Sciatic nerve (tissue), 2 donors: ENCODE measurements at places on chromosomes 4 and X.
A peak's percentile ranks its signal among the peaks of the same experiment; 100 is the strongest.

DNA sequence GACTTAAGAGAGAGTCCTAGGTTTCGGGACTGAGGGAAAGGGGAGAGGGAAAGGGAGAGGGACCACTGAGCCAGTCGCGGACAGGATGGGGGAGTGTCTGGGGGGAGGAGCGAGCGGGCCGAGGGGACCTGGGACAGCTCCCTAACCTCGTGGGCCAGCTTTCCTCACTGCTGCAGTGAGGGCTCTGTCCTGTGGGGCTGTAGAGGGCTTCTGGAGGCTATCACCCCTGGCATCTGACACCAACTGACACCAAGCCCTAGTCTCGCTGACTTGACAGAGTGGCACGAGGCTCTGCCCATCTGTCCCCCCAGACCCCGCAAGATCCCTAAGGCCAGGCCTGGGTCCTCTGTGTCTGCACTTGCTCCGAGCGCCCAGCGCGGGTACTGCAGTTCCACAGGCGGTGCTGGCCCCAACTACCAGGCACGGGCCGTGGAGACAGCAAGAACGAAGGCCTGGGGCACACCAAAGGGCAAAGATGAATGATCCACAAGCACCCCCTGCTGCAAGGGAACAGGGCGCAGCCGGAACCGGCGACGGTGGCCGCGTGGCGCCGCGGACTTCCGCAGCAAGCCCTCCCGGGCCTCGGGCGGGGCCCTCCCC lies 465 bp downstream of the HAUS7 start:
- no peak for DNase-seq

- no peak for DNase-seq
These were observed 44.1 kb downstream of the KLHL15 start for GRCh38 chrX:23982891-23983290.

DNA sequence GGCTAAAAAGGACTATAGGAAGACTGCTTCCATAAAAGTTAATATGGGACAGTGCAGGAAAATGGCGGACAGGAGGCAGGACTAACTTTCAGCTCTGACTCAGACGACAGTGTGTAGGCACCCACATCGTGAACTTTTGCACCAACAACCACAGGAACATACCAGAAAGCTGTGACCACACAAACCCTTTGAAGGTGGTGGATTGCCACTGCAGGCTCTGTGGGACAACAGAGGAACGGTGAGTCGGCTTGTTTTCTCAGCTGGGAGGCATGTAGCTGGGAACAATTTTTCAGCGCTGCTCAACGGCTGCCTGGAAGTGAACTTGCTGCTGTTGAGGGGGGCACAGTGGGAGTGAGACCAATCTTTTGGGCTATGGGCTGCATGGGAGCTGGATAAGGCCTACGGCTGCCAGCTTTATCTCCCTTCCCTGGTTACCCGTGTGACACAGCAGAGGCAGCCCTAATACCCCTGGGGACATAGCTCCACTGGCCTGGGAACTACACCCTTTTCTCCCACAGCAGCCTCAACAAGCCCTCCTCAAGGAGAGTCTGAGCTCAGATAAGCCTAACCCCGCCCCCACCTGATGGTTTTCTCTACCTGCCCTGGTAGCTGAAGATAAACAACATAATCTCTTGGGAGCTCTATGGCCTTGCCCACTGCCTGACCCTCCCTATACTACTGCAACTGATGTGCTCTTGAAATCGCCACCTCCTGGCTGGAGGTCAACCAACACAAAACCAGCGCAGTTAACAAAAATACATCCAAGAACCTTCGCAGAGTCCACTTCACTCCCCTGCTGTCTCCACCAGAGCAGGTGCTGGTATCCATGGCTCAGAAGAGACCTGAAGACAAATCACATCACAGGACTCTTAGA lies 1537.0 kb downstream of the C4orf33 start:
- DNase-seq, result no peak

GRCh38 chr4:15963001-15963451 lies at the start of gene FGFBP2:
TSS of gene FGFBP2 (minus strand) at chr4:15963175. CDS start at chr4:15963129, 46 bp downstream.
- DNase-seq, result peak; percentile 69

GRCh38 chr4:159401791-159402380 lies 299.0 kb downstream of the RAPGEF2 start:
- no peak for DNase-seq

- DNase-seq, result no peak
These were observed 79.6 kb downstream of the COMMD8 start for GRCh38 chr4:47383829-47384427.

GRCh38 chr4:117134386-117134785 lies 49.0 kb upstream of the TRAM1L1 start:
- DNase-seq, result no peak

DNA sequence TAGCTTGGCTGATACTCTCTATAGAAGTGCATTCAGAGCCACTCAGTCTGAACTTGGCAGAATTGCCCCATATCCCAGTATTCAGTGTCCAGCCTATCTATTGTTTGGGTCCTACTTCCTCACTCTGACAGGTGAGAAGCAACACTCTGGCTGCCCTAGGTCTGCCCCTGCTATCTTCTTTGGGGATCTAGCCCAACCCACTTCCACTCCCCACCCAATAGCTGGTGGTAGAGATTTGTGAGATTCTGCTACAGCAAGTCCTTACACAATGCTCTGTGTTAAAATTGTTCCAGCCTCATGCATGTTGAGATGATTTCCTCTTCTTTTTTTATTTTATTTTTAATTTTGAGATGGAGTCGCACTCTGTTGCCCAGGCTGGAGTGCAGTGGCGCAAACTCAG lies 67.6 kb downstream of the TRIM2 start:
- no peak for DNase-seq

- no peak for DNase-seq
These were observed 348.2 kb downstream of the PDGFC start for GRCh38 chr4:156623376-156623775.

DNA sequence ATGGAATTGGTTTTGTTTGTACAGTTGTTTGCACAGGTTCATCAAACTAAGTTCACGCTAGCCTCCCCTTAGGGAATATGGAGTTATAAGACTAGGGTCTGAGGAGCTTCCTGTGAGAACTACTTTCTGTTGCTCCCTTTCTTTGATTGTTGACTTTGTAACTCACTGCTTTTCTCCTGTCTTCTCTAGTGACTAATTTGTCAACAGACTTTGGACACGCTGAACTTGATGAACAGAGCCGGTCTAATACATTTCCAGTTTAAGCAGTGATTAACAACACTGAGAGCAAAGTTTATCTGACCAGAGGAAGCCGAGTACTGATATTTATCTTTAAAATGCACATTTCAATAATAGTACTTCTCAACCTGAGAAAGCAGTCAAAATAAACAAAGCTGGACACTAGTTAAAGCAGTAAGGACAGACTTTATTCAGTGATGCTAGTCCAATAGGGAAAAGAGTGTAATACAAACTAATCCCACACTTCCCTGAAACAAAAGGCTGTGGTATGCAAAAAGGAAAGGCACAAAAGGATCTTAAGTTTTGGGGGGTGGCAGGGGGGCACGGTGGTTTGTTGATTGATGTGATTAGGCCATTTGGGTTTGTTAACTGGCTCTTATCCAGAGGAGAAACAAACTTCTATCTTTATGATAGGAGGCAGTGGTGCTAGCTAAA lies 2.7 kb upstream of the NUDT9 start:
- no peak for DNase-seq

- no peak for DNase-seq
These were observed 544.0 kb upstream of the ADGRL3 start for GRCh38 chr4:60656171-60656570.

- no peak for DNase-seq
These were observed 26.5 kb upstream of the IRAK1 start for GRCh38 chrX:154046031-154046781.

DNA sequence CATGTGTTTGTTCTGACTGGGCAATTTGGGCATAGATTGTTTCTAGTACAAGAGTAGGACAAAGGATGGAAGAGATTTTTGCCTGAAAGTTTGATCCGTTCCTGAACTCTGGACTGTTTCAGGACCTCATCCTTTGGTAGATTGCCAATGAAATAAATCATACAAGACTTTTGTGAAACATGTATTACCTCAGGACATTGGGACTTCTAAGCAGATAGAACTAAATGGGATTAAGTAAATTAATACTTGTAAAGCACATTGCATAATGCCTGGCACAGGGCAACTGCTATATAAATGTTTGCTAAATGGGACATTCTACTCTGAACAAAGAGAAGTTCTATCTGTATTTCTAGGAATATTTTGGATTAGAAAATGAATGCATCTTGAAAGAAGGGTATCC lies 164.8 kb upstream of the RPS6KA3 start:
- no peak for DNase-seq

- no peak for DNase-seq
These were observed 525.0 kb upstream of the SPANXN1 start for GRCh38 chrX:144722307-144722706.

- peak; percentile 97 for DNase-seq
These were observed 160.3 kb downstream of the OR13H1 start for GRCh38 chrX:131704136-131704695.
